Gastrocnemius medialis (tissue), 4 donors: ENCODE measurements at places on chromosomes 3 and 15. TPM values are rescaled to one million over a fixed set of nuclear protein-coding genes. Genes with fewer than 3 reads are reported as not detected.

WNT5A gene
- total RNA-seq: 2.0 TPM

CLDN16 gene
- not detected for total RNA-seq

GAP43 gene
- 0.20 TPM for total RNA-seq

DISP2 gene
- total RNA-seq: 0.12 TPM

CCR9 gene
- total RNA-seq: 0.13 TPM

DNA sequence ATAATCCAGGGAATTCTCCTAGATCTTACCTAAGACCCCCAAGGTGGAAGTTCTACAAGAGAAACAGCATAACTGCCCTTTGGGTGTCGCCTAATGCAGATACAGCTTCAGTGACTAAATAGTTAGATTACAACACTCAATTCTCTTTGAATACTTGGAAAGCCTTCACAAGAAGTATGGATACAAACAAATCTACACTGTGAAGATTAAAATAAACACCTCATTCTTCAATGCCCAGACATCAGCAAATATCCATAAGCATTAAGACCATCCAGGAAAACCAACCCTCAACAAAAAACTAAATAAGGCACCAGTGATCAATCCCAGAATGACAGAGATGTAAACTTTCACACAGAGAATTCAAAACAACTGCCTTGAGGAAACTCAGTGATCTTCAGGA is 963.2 kb downstream of the PLOD2 start:
- H3K27ac ChIP-seq: no peak overlapping the region
- DNase-seq: no peak
- H3K4me3 ChIP-seq: no peak overlapping the region
- H3K36me3 ChIP-seq: no peaks in the 10 kb centered on the region

DNA sequence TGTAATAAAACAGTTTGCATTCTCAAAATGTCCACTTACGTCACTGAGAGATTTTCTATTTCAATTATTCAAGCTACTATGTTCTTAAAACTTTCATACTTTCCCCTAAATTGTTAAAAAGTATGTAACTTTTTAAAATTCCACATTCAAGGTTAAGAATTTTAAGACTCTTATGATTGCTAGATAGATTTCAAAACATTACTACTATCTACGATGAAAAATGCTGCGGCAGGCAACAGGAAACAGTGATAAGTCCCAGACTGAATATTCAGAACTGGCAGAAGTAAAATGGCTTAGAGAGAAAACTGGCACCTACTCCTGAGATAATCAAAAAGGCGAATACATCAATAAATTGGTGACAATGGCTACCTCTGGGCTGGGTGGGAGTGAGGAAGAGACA is 16.2 kb downstream of the ATP13A3 start:
- H3K27me3 ChIP-seq: no peaks in the 10 kb centered on the region
- H3K27ac ChIP-seq: no peak overlapping the region
- no peak for DNase-seq
- no peaks in the 10 kb centered on the region for H3K36me3 ChIP-seq

GRCh38 chr3:2802429-2802828 is 307.7 kb downstream of the IL5RA start:
- no peak overlapping the region for H3K4me3 ChIP-seq
- DNase-seq: no peak
- H3K27me3 ChIP-seq: no peaks in the 10 kb centered on the region
- no peaks in the 10 kb centered on the region for H3K4me1 ChIP-seq
- no peak overlapping the region for H3K27ac ChIP-seq

- H3K4me3 ChIP-seq: no peak overlapping the region
- H3K27ac ChIP-seq: no peak overlapping the region
- peaks cover 1% of the 10 kb centered on the region for H3K36me3 ChIP-seq
- no peaks in the 10 kb centered on the region for H3K27me3 ChIP-seq
Measured at GRCh38 chr3:50125541-50126286, 29.4 kb upstream of the SEMA3F start.

DNA sequence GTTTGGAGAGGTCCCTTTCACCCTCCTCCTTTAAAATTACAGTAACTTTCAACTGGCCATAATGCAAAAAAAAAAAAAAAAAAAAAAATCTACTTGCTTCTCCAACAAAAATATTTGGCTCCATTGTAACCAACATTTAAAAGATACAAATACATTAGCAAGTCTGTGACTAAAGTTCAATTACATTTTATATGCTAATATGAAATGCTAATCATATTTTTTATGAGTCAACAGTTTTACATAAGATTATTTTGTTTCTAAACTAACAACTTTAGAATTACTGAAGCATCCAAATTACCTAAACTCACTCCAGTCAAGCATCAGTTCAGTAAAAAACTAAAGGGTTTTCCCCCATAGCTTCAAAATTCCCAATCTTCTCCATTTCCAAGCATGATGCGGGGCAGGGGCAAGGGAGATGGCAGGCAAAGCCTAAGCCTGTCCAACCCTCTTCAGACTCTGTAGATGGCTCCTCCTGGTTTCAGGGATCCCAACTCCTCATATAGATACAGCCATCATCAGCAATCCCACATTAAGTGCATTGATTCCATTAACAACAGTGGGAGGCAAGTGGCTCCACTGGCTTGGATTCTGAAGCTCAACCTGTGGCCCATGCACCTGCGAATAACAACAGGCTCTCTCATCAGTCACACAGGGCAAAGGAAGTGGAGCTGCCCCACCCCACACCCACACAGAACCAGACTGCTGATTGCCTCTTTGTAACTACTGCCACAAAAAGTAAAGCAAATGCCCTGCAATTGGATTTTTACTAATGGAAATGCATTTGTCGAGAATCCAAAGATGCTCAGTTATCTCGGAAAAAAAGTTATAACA is 15.0 kb downstream of the SFMBT1 start:
- H3K27me3 ChIP-seq: no peaks in the 10 kb centered on the region
- no peaks in the 10 kb centered on the region for H3K36me3 ChIP-seq
- H3K4me3 ChIP-seq: no peak overlapping the region

DNA sequence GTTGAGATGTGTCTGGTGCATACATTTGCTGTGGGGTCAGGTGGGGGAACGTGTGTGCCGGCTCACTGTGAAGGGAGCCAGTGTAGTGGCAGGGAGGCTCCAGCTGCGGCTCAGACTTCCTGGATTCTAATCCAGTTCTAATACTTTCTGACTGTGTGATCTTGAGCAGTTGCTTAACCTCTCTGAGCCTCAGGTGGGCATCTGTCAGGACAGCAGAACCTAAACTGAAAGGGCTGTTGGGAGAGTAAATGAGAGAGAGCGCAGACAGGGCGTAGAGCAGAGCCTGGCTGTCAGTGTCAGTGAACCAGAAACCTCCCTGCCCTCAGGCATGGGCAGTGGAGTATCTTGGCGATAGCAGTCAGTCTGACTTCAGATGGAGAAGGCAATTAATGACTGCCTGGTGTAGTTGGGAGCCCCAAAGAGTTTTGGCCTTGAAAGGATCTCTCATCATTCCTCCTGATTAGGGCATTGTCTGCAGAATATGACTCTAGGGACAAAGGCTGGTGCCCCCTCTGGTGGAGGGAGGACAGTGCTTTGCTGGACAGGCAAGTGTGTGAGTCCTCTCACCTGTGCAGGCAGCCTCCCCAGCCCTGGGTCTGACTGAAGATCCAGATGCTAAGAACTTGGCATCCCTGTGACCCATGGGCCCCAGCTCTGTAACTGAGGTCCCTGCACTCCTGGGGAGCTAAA is 9.6 kb downstream of the KBTBD13 start:
- H3K27ac ChIP-seq: peak overlapping the region; percentile 81
- no peak overlapping the region for H3K4me3 ChIP-seq
- no peak for DNase-seq
- no peaks in the 10 kb centered on the region for H3K27me3 ChIP-seq

DNA sequence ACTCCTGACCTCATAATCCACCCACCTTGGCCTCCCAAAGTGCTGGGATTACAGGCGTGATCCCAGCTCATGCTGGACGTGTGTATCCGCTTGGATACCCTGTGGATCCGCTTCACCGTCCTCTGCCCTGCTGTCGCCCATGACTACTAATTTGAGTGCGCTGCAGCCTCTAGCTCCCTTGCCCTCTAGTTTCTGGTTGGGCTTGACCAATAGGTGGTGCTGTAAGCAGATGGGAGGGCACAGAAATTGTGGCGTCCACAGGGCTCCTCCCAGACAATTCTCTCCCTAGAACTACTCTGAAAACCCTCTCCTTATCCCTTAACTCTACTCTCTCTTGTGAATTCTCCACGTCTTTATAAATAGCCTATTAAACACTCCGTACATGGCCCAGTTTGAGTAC is 36.2 kb downstream of the ZPLD1 start:
- H3K4me3 ChIP-seq: no peak overlapping the region
- H3K27me3 ChIP-seq: no peaks in the 10 kb centered on the region
- no peak for DNase-seq
- H3K27ac ChIP-seq: no peak overlapping the region

DNA sequence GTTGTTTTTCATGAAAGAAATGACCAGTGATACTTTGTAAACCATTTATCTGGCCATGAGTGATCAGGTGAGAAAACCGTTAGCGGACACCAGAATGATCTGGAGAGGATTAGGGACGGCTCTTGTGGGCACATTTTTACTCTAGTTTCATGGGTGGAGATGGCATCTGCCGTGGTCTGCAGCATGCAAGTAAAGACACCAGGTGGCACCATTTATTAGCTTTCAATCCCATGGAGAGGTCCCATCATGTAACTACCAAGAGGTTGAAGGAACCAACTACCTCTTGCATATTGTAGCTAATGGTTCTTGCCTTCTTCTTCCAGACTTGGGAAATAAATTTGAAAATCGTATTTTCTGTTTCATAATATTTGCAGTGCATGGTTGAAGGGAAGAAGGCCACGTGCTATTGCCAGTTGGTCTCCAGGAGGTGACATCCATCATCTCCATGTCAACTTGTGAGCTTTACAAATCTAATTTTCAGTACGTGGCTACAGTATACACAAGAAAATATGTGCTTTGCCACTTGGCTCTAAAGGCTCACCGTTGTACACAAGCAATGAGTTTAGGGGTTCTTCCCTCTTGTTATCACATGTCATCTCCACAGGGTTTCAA is 1.5 kb upstream of the MAPKBP1 start:
- H3K4me1 ChIP-seq: peaks cover 32% of the 10 kb centered on the region
- peak; percentile 50 for DNase-seq
- no peaks in the 10 kb centered on the region for H3K27me3 ChIP-seq
- no peaks in the 10 kb centered on the region for H3K36me3 ChIP-seq
- H3K4me3 ChIP-seq: no peak overlapping the region

- DNase-seq: no peak
- no peaks in the 10 kb centered on the region for H3K27me3 ChIP-seq
- H3K27ac ChIP-seq: no peak overlapping the region
- no peaks in the 10 kb centered on the region for H3K36me3 ChIP-seq
- H3K4me3 ChIP-seq: no peak overlapping the region
- H3K4me1 ChIP-seq: peaks cover 8% of the 10 kb centered on the region
Measured at GRCh38 chr3:54863366-54863765, 64.5 kb downstream of the LRTM1 start.

DNA sequence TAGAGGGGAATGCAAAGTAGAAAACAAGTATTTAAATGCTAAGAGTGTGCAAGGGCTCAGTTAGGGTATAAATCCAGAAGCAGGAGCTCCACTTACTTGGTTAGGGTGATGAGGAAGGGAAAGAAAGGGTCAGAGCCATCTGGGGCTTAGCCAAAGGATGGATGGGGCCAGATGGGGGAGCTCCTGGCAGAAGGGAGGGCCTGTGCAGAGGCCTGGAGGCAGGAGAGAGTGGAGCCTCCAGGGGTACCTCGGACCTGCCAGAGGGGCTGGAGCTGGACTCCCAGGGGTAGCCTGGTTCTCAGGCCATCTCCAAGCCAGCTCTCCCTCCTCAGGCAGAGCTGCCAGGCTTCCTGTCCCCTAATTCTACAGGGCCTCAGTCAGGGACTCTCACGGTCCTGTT is 506.3 kb downstream of the SHQ1 start:
- DNase-seq: no peak
- H3K4me1 ChIP-seq: peaks cover 4% of the 10 kb centered on the region
- H3K27ac ChIP-seq: no peak overlapping the region
- H3K4me3 ChIP-seq: no peak overlapping the region
- no peaks in the 10 kb centered on the region for H3K27me3 ChIP-seq

DNA sequence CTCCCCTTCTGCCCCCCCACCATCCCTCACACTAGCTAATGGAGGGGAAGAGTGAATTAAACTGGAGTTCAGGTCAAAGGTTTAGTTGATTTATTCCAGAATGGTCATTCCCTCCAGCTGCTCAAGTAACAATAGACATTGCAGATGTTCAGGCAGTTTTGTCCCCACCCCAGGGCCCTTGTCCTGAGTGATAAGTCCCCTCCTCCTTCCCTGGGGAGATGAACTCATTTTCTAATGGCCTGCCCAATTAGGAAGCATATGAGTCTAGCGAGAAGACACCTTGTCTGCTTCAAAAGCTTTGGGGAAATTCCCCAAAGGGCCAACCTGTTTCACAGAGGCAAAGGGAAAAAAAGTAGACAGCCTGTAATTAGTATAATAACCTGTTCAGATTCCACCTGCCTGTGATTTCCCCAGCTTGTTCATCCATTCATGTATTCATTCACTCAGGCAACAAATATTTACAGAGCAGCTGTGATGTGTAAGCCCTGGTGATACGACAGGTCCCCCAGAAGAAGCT is 165.3 kb downstream of the SHQ1 start:
- no peak for DNase-seq
- no peak overlapping the region for H3K27ac ChIP-seq
- H3K36me3 ChIP-seq: no peaks in the 10 kb centered on the region
